H1 (cell line): ENCODE measurements at places on chromosomes 1 and 21. TPM values are rescaled to one million over a fixed set of nuclear protein-coding genes. Genes with fewer than 3 reads are reported as not detected.
A peak's percentile ranks its signal among the peaks of the same experiment; 100 is the strongest.

DNA sequence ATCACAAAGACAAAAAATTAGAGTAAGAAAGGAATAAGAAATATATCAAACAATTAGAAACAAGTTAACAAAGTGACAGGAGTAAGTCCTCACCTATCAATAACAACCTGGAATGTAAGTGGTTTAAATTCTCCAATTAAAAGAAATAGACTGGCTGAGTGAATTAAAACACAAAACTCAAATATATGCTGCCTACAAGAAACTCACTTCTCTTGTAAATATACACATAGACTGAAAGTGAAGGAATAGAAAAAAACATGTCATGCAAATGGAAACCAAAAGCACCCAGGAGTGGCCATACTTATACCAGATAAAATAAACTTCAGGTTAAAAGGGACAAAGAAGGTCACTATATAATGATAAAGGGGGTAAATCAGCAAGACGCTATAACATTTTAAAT is 43.2 kb upstream of the NUF2 start:
- DNase-seq, result no peak
- H3K4me3 ChIP-seq, result no peak overlapping the region
- no peak overlapping the region for H3K27ac ChIP-seq
- H3K4me1 ChIP-seq, result no peaks in the 10 kb centered on the region

MFSD2A gene
- total RNA-seq, result 25.9 and 26.6 TPM in 2 replicates

NBPF15 gene
- total RNA-seq, result 9.3 and 9.4 TPM in 2 replicates

GRCh38 chr1:101207891-101208290 is 28.9 kb upstream of the S1PR1 start:
- no peak for DNase-seq
- H3K4me1 ChIP-seq, result no peaks in the 10 kb centered on the region
- no peaks in the 10 kb centered on the region for H3K36me3 ChIP-seq
- no peaks in the 10 kb centered on the region for H3K27me3 ChIP-seq

CENPF gene
- 170 and 175 TPM in 2 replicates for total RNA-seq

GRCh38 chr1:202365092-202365815 is 16.8 kb downstream of the PPP1R12B start:
- H3K27me3 ChIP-seq, result no peaks in the 10 kb centered on the region
- peaks cover 9% of the 10 kb centered on the region for H3K4me1 ChIP-seq
- H3K4me3 ChIP-seq, result no peak overlapping the region
- no peak for DNase-seq

PDZK1 gene
- total RNA-seq, result not detected in 2 replicates

DNA sequence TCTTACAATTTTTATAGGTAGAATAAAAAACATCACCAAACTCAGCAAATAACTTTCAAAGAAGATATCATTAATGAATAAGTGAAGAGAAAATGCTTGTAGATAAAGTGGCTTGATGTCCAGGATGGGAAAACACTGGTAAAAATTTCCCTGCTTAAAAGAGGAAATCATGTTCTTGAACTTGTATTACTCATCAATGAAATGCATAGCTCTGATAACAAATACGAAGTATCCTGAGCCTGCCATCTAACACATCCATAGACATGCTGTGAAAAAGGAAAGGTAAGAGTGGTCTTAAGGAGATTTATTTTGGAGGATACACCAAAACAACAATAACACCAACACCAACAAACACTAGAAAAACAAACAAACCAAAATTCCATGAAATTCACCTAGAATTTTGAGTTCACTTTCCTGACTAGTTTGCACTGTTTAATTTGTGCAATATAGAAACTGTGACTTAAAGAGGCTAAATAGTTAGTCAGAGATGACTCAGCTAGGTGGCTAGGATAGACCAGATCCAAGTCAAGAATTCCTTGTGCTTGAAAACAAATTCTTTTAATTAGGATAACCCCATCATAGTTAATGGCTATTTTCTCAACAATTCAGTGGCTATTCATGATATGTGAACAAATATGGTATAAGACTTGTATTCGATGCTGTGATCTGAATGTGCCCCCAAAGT is 179.8 kb upstream of the KCNK2 start:
- no peak overlapping the region for H3K27ac ChIP-seq
- H3K27me3 ChIP-seq, result no peaks in the 10 kb centered on the region
- no peaks in the 10 kb centered on the region for H3K36me3 ChIP-seq
- DNase-seq, result no peak

GRCh38 chr1:50703240-50703639 is 256.8 kb downstream of the FAF1 start:
- DNase-seq, result no peak
- no peaks in the 10 kb centered on the region for H3K36me3 ChIP-seq
- no peaks in the 10 kb centered on the region for H3K27me3 ChIP-seq
- H3K4me1 ChIP-seq, result peaks cover 4% of the 10 kb centered on the region; the same call in 1 of the 2 replicates
- H3K4me3 ChIP-seq, result no peak overlapping the region
- no peak overlapping the region for H3K27ac ChIP-seq

OR10Z1 gene
- not detected in 2 replicates for total RNA-seq

DNA sequence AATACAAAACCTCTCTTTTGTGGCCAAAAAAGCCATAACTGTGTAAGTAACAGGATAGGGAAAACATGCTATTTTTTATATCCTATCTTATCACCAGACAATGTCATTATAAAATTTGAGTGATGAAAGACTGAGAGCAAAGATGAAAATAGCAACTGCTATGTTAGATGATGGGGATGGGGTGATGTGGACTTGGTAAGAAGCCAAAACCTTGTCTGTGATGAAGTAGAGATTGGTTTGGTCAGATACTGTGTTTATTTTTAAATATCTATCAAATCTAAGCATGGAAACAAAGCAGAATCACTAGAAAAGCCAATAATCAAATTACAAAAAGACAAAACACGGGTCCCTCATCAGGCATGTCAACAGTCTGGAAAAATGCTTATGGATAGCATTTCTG is 631.1 kb upstream of the NR5A2 start:
- H3K27ac ChIP-seq, result no peak overlapping the region
- no peaks in the 10 kb centered on the region for H3K27me3 ChIP-seq
- H3K36me3 ChIP-seq, result no peaks in the 10 kb centered on the region
- DNase-seq, result no peak
- no peak overlapping the region for H3K4me3 ChIP-seq

DNA sequence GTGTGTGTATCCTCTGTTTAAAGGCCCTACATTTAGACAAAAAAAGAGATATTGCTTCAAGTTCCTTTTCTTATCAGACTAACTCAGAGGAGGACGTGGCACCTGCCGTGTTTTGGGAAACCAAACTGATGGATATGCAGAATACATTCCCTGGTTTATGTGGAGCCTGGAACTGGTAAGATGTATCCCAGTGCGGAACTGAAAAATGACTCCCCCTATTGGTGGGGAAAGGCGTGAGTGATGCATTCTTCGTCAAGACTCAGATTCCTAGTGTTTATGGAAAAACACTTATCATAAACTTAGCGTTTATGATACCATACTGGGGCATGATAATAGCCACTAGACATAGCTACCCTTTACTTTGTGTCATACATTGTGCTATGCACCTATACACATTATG is 154.2 kb downstream of the ZNF326 start:
- H3K4me3 ChIP-seq, result no peak overlapping the region
- no peaks in the 10 kb centered on the region for H3K27me3 ChIP-seq
- peak; percentile 61 for DNase-seq

GSTM5 gene
- total RNA-seq, result 0.24 and 0.25 TPM in 2 replicates

- H3K4me1 ChIP-seq, result no peaks in the 10 kb centered on the region
- H3K27ac ChIP-seq, result no peak overlapping the region
- H3K36me3 ChIP-seq, result no peaks in the 10 kb centered on the region
- no peak for DNase-seq
Measured at GRCh38 chr21:46017148-46017547, 35.6 kb downstream of the COL6A1 start.

SPRR2E gene
- total RNA-seq, result not detected in 2 replicates

DNA sequence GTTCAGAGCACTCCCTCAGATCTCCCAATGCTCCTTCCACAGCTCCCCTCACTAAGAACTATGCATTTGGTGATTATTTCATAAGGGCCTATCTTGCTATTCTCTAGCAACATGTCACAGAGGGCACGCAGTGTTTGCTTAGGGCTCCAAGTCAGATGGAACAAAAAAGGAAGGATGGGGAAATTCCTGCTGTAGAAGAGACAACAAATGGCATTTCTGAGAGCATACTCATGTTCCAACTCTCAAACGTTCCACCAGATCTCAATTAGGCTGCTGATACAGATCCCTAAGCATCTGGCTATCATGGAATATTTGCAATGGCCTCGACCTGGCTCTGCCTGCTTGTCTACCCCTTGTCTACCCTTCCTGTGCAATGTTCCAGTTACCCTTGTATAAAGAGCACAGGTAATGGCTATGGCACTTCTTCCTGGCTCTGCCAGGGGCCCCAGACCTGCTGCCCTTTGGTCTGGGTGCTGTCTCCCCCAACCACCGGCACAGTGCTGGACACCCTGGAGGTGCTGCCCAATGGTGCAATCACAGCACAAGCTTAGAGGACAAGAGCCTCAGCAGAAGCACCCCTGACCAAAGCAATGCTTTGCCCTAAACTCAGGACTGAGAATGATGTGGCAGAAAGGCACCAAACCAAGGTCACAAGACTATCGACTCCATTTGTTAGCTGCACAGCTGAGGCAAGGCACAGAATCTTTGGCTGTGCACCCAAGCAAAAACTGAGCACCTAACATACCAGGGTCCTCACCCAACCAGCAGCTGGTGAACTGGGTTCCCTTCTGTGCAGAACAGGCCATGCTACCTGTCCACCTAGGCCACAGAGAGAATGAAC is 3.6 kb downstream of the PARP1 start:
- H3K4me3 ChIP-seq, result peak overlapping the region; percentile 32
- peaks cover 24% of the 10 kb centered on the region for H3K36me3 ChIP-seq
- H3K27ac ChIP-seq, result peak overlapping the region; percentile 48; the same call in 1 of the 2 replicates
- H3K4me1 ChIP-seq, result peaks cover 16% of the 10 kb centered on the region
- H3K27me3 ChIP-seq, result no peaks in the 10 kb centered on the region

EPHB2 gene
- total RNA-seq, result 15.7 and 17.2 TPM in 2 replicates

- no peak overlapping the region for H3K4me3 ChIP-seq
- H3K4me1 ChIP-seq, result no peaks in the 10 kb centered on the region
- H3K36me3 ChIP-seq, result no peaks in the 10 kb centered on the region
- H3K27me3 ChIP-seq, result no peaks in the 10 kb centered on the region
- H3K27ac ChIP-seq, result no peak overlapping the region
Measured at GRCh38 chr1:117594261-117594990, 11.4 kb upstream of the TENT5C start.

GRCh38 chr1:109823543-109824348 is 60.0 kb upstream of the EPS8L3 start:
- H3K27ac ChIP-seq, result no peak overlapping the region
- no peaks in the 10 kb centered on the region for H3K27me3 ChIP-seq
- H3K36me3 ChIP-seq, result no peaks in the 10 kb centered on the region
- no peak for DNase-seq
- H3K4me1 ChIP-seq, result no peaks in the 10 kb centered on the region

GRCh38 chr1:228378090-228378872 is 28.4 kb downstream of the TRIM11 start:
- peak overlapping the region; percentile 73 for H3K4me3 ChIP-seq
- peaks cover 15% of the 10 kb centered on the region for H3K27me3 ChIP-seq
- peak; percentile 95 for DNase-seq

DNA sequence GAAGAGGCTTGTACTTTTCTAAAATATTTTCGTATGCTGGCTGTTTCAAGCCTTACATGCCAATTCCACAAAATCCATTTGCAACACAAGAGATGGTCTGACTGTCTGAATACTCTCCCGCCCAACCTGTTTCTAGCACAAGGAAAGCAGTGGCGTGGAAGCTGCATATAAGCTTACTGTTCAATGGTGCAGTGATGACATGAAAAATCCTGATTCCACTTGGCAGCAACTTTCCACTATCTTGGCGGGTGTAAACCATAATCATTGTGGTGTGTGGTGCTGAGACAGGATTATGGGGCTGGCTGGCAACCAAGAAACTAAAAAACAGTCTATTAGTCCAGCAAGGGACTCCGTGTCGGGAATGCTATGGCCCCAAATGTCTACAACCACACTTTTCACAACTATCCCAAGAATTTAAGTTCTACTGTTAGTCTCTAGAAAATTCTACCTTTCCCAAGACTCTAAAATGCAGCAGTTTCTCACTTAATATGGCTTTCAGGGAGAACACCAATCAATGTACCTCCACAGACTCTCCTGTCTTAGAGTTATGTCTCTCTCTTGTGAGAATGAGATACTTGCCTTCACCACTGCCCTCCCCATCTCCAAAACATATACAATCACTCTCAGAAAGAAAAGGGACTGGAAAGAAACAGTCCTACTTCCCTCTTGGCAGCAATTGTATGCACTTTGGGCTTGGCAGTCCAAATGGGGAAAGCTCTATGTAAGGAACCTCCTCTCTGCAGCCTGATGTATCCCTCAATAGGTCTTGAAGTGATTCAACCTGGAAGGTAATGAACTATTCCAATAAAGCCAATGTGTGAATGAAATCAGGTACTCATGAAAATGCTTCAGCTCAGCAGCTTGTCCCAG is 9.5 kb downstream of the COLGALT2 start:
- no peak overlapping the region for H3K4me3 ChIP-seq
- peaks cover 18% of the 10 kb centered on the region for H3K4me1 ChIP-seq
- no peak for DNase-seq
- H3K36me3 ChIP-seq, result no peaks in the 10 kb centered on the region
- no peak overlapping the region for H3K27ac ChIP-seq

GOLT1A gene
- 6.9 and 7.5 TPM in 2 replicates for total RNA-seq

AMPD1 gene
- not detected in 2 replicates for total RNA-seq

RSRP1 gene
- 59.4 and 60.4 TPM in 2 replicates for total RNA-seq

KCNAB2 gene
- 7.0 and 7.1 TPM in 2 replicates for total RNA-seq

DNA sequence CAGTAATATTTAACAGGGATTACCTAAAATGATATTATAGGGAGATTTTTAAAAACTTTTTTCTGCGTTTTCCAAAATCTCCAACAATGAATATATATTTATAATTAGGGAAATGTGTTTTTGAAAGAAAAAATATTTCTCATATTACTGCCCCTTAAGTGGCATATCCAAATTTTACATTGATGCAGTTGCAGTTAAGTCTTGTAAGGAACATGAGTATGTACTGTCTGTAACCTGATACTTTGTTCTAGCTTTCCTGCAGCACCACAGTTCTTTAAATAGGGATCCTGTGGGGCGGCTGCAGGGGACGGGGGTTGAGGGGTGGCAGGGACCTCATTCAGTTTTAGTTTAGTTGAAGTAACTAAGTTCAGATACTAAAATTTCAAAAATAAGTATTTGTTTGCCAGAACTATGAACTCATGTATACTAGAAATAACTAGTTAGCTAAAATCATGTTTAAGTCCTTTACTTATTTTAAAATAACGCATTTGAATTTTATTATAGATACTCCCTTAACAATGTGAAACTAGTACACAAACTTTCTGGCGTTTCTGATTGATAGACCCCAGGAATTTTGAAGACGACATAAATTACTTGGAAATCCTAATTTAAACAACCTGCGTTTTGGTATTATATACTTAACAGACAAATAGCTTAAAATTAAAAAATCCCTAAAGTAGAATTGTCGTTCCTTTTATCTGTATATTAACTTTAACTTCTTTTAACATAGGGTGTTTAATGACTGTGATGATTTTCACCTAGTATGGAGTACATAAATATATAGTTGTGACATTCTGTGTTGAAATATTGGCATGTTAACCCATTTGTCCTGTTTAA is 639 bp upstream of the DNAJB4 start:
- no peaks in the 10 kb centered on the region for H3K36me3 ChIP-seq
- no peak overlapping the region for H3K4me3 ChIP-seq
- H3K4me1 ChIP-seq, result no peaks in the 10 kb centered on the region
- H3K27ac ChIP-seq, result peak overlapping the region; percentile 69; the same call in 1 of the 2 replicates
- DNase-seq, result no peak
